ENCODE measurements at places on chromosomes 2 and 18. TPM values are rescaled to one million over a fixed set of nuclear protein-coding genes. Genes with fewer than 3 reads are reported as not detected.

Gene GCG
- 0.97 TPM for polyA plus RNA-seq

Gene KCTD18
- polyA plus RNA-seq: 16.4 TPM

Gene CHST9
- not detected for polyA plus RNA-seq

Gene FBXO36
- 1.5 TPM for polyA plus RNA-seq

Gene GPAT2
- polyA plus RNA-seq: 0.38 TPM

Gene DUSP2
- polyA plus RNA-seq: 1.2 TPM

Gene SFXN5
- polyA plus RNA-seq: 17.0 TPM

Gene TXNDC2
- polyA plus RNA-seq: not detected

Gene ST6GAL2
- polyA plus RNA-seq: 9.3 TPM

Gene LIPG
- polyA plus RNA-seq: 0.03 TPM

Gene TGOLN2
- 58.5 TPM for polyA plus RNA-seq

Gene FAP
- polyA plus RNA-seq: 23.5 TPM

Gene SMAD2
- polyA plus RNA-seq: 45.4 TPM

Gene CSRNP3
- 0.38 TPM for polyA plus RNA-seq

Gene ARHGEF4
- polyA plus RNA-seq: 1.1 TPM

Gene CREG2
- polyA plus RNA-seq: not detected

Gene MAP2
- polyA plus RNA-seq: 21.0 TPM

Gene FEV
- 1.9 TPM for polyA plus RNA-seq

Gene CDH19
- polyA plus RNA-seq: 0.38 TPM

Gene CFC1
- not detected for polyA plus RNA-seq

Gene NT5C1B
- polyA plus RNA-seq: not detected

Gene RASGRP3
- polyA plus RNA-seq: 0.46 TPM

Gene NGEF
- 10.1 TPM for polyA plus RNA-seq

Gene NAT8
- not detected for polyA plus RNA-seq

Gene SLC8A1
- polyA plus RNA-seq: 0.97 TPM

Gene UGT1A1
- not detected for polyA plus RNA-seq

Gene NEU4
- 6.4 TPM for polyA plus RNA-seq

Gene TTC39C
- polyA plus RNA-seq: 2.3 TPM

Gene VIL1
- 40.3 TPM for polyA plus RNA-seq

Gene TSPYL6
- polyA plus RNA-seq: 0.08 TPM

Gene PXDN
- polyA plus RNA-seq: 63.0 TPM

Gene SALL3
- not detected for polyA plus RNA-seq
